ENCODE measurements at places on chromosomes 2 and 18. TPM values are rescaled to one million over a fixed set of nuclear protein-coding genes. Genes with fewer than 3 reads are reported as not detected.

The ARL4C gene
- polyA plus RNA-seq, result 14.2 TPM

The RALBP1 gene
- 28.3 TPM for polyA plus RNA-seq

DNA sequence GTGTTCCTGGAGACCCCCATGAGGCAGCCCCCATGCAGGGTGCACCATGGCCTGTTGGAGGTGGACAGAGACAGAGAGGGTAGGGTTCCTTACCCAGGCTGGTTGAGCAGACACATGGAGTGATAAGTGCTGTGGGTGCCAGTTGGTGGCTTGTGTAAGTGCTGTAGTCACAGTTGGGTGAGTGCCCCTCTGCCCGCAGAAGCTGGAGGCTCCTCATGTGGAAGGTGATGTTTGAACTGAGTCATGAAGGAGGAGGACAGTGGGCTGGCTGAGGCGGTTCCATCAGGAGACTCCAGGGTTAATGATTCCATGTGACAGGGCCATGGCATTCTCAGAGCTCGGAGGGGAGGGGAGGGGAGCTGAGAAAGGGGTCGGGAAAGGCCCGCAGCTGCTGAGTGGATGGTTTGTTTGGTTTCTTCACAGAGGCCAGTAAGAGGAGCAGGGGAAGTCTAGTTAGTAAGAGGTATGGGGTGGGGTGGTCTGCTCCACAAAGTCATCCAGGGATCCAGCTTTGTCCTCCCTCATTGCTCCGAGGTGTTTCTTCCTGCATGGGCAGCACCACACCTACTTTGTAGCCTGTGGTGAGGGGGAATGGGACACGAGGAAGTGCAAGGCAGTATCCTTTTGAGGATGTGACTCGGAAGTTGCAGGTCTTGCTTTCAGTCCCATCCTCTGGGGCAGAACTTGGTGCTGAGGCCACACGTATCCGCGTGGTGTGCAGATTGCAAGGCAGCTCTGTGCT, 13.6 kb downstream of the IMPA2 start:
- DNase-seq, result peak; percentile 54

DNA sequence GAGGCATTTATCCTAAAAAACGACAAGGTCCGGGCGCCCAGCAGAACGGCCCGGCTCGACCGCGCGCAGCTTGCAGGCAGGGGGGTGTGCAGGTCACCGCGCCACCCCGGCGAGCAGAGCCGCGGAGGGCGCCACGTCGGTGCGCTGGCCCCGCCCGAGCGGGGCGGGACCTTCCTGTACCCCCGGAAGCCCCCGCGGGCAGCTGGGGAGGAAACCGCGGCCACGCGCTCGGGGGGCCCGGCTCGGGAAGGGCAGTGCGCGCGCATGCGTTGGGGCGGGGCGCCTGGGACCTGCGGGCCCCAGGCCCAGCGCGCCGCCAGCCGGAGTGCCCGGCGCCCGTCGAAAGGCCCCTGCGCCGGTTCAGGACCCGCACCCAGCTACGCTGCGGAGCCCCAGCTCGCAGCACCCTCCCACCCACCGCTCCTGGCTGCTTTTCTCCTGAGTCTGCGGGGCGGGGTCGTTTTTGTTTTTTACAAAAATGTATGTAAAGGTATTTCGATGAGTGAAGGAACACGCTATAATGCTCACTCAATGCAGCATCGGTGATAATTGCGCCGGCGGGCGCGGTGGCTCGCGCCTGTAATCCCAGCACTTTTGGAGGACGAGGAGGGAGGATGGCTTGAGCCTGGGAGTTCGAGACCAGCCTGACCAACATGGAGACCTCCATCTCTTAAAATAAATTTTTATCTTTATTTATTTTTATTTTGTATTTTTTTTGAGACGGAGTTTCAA, 47.7 kb upstream of the POMC start:
- DNase-seq, result peak; percentile 74

- DNase-seq, result no peak
Observed at GRCh38 chr2:186484062-186484735, 1.9 kb upstream of the ZC3H15 start.

- DNase-seq, result no peak
Observed at GRCh38 chr2:199057936-199058335, 399.8 kb downstream of the SATB2 start.

DNA sequence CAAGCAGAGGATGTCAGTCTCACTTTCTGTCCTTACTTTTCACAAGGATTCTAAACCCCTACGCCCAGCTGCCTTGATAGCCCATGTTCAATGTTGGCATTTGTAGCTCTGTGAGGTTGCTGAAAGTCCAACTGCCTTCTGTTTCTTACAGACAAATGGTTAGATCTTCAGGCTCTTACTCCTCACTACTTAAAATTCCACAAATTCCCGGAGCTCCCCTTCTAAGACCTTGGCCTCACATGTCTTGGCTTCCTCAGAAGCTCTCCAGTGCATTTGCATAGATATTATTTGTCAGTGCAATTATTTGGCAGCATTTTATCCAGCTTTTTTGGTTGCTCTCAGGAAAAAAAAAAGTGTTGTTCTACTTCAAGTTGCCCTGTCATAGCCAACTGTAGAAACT, 453.7 kb upstream of the CELF4 start:
- no peak for DNase-seq

- no peak for DNase-seq
Observed at GRCh38 chr2:64410671-64411070, 43.3 kb upstream of the LGALSL start.

DNA sequence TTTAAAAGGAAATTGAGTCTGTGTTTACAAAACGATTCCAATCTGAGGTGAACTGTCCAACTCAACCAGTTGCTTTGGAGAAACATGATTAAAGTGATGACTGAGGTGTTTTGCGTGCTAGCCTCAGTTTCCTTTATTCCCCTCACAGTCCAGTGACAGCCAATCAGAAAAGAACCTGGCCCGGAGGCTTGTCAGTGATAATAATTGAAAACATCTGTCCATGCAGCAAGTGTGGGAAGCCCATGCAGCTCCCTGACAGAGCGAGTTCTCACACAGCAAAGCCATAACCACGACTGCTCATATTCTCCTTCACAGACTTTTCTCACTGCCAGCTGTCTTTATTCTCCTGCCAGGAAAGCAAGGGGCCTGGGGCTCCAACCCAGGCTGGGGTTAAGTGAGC, 613.4 kb downstream of the ARHGAP15 start:
- no peak for DNase-seq

DNA sequence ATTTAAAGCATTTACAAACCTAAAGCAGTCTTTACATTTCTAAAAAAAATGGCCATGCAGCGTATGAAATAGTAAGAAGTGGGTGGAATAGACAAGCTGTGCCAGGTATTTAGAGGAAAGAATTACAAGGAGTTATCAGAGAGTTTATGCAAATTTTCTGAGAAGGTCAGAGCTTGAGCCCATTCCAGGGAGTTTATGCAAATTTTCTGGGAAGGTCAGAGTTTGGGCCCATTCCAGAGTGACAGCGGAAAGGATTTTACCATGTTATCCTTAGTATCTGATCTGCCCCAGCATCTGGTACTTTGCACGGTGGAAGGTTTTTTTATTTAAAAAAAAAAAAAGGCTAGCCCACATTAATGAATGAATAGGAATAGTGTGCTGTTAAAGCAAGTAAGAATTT, 1.4 kb upstream of the DOK6 start:
- no peak for DNase-seq

GRCh38 chr2:241859436-241860183, 916 bp upstream of the PDCD1 start:
- DNase-seq, result no peak
